ENCODE measurements at places on chromosomes 13 and 19.

DNA sequence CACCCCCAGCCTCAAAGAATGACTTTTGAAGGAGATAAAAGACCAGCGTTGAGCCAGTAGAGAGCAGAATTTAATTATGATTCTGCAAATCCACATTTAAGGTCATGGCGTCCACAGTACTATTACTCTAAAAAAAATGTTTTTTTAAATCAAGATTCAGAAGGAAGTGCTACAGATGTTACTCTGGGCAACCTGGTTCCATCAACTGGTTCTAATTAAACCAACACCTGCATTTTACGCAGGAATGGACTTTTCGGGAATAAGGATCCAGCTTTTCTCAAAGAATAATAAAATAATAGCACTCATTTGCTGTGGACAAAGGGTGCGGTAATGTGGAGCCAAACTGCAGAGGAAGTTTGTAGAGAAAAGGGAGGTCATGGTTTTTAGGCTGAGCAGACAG is 62.9 kb upstream of the IPO5 start:
- DNase-seq: no peak

DNA sequence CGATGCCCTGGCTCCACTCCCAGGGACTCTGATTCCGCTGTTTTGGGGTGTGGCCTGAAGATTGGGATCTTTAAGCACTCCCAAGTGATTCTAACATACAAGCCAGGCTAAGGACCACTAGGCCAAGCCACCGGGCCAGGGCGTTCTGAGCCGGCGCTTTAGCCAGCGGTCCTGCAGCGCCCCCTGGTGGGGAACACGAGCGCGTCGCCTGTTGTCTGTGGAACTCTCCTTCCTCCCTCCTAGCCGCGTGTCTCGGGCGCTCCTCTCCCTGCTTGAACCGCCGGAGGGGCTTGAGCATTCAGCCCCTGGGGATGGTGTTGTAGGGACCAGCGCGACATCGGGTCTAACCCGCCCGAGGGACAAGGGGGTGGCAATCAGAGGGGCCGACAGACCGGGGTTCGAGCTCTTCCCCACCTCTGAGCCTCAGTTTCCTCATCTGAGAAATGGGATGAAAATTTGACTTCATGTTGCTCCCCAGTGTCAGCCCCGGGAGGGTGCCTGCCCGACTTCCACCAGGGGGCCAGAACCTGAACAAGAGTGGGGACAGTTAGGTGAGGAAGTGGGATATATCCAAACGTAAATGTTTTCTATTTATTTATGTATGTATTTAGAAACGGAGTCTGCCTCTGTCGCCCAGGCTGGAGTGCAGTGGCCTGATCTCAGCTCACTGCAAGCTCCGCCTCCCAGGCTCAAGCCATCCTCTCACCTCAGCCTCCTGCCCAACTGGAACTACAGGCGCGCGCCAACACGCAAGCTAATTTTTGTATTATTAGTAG is 18.0 kb upstream of the PNMA8B start:
- peak; percentile 65 for DNase-seq

GRCh38 chr13:81211713-81212112 is 870.8 kb upstream of the SPRY2 start:
- DNase-seq: no peak

DNA sequence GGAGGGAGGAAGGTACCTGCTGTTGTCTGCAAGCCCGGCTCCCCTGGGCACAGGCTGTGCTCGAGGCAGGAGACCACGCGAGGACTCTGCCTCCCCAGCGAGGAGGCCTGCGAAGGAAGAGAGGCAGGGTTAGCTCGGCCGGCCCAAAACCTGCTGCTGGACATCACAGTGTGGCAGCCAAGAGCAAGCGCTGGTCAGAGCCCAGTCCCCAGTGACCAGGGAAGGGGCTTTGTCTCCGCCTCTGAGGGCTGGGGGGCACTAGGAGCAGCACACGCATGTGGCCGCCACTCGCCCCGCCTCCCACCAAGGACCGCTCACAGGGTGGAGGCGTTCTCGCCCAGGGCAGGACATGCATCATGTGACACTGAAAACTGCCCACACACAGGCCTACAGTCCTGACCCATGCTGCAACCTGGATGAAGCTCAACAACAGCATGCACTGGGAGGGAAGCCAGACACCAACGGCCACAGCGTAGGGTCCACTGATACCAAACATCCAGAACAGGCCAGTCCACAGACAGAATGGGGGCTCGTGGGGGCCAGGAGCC is 8.5 kb downstream of the MIER2 start:
- DNase-seq: no peak

- no peak for DNase-seq
These were observed 94.7 kb upstream of the GJB6 start for GRCh38 chr13:20326809-20327208.

DNA sequence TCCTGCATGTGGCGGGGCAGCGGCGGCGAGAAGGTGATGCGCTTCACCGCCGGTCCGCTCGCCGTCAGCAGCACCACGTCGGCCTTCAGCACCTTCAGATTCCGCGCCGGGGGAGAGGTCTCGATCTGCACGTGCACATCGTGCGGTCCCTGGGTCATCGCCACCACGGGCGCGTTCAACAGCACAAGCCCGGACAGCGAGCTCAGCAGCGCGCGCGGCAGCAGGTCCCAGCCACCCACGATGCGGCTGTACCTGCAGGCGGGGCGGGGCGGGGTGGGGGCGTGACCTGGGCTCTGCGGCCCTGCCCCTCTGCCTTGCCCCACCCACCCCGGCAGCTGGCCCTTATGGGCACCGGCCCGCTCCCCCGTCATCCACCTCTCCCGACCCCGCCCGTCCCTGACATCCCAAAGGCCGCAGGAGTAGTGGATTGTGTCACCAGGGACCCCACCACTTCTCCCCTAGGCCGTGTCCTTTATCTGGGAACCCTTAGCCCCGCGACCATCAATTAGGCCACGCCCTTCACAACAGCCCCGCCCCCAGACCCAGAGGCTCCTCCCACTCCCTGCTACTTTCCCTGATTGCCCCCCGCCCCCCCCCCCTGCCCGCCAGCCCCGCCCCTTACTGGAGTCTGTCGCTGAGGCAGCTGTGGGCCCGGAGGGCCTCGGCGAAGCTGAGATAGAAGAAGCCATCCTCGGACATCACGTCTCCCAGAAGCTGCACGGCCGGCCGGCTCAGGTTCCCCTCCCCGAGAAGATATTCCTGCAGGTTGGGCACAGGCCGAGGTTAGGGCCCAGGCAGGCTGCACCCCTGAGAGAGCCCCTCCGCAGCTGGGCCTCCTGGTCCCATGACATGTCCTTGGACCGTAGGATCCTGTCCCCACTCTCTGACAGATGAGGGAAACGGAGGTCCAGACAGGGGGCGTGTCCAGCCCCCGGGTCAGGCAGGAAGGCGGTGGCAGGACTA is 6.1 kb downstream of the IL4I1 start:
- DNase-seq: peak; percentile 61

DNA sequence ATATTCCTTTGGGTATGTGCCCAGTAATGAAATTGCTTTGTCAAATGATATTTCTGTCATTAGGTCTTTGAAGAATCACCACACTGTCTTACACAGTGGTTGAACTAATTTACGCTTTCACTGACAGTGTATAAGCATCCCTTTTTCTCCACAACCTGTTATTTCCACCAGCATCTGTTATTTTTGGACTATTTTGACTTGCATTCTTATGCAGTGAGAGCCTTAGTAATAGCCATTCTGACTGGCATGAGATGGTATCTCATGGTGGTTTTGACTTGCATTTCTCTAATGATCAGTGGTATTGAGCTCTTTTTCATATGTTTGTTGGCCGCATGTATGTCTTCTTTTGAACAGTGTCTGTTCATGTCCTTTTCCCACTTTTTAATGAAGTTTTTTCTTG is 92.0 kb upstream of the SPATA13 start:
- no peak for DNase-seq

Measured in stimulated activated CD4-positive, alpha-beta T cell treated with anti-CD3 and anti-CD28 coated beads, Interleukin-15, amount 100 ng/mL, for 48 hours (primary cell).